Ecto neural progenitor cell (in vitro differentiated cells): ENCODE measurements at places on chromosomes 1 and 21.
A peak's percentile ranks its signal among the peaks of the same experiment; 100 is the strongest.

DNA sequence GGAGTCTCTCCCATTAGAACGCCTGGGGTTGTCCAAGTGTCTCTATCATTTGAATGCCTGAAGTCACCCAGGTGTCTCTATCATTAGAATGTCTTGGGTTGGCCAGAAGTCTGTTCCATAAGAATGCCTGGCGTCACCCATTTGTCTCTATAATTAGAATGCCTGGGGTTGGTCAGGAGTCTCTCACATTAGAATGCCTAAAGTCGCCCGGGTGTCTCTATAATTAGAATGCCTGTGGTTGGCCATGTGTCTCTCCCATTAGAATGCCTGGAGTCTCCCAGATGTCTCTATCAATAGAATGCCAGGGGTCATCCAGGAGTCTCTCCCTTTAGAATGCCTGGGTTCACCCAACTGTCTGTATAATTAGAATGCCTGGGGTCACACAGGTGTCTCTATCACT is 54.5 kb downstream of the RNF187 start:
- no peak for DNase-seq

GRCh38 chr1:86687595-86687994 is 16.8 kb upstream of the SH3GLB1 start:
- DNase-seq = no peak

DNA sequence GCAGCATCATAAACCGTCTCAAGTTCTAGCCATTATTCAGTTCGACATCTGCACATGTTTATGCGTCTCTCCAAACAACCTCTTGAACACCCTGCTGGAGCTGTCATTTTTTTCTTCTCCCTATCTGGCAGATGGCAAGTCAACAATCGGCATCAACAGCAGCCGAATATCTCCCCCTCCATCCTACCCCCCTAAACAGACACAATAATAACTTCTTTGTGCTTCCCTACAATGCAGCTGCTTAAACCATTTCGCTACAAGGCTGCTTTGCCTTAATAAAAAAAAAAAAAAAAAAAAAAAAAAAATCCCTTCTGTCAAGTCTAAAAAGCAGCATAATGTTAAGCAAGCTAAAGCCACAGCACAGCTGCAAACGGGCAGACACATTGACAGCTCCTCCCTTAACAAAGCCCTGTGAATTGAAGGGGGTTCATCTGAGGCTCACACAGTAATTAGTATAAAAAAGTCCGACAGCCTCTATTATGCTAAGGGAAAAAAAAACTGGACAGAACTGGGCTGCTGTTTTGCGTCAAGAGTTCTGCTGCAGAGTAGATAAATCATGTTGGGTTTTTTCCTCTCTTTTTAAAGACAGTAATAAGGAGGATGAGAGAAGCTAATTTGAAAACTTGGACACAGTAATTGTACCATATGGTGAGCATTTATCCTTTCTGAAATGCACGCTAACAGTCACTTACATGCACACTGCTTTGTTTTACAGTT is 136.4 kb downstream of the AKT3 start:
- no peak for DNase-seq

- peak; percentile 61 for DNase-seq
These were observed 144.4 kb upstream of the ETS2 start for GRCh38 chr21:38661197-38661871.

DNA sequence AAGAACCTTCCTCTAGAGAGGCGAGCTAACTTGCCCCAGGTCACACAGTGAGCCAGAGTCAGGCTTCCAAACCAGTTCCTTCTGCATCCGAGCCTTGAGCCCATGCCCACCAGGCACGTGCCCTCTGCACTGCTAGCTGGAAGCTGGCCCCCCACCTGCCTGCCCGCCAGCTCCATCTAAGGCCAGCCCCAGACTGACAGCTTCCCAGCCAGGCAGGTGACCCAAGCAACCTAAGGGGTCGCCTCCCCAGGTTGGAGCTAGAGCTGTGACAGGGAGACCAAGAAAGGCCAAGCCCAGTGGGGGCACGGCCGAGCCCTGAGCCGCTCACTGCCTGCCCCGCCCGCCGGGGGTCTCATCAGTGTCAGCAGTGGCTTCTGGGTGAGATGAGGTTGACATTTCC is 19.9 kb upstream of the C1QA start:
- no peak for DNase-seq

GRCh38 chr21:45405271-45405818 is 380 bp downstream of the COL18A1 start:
- no peak for DNase-seq

DNA sequence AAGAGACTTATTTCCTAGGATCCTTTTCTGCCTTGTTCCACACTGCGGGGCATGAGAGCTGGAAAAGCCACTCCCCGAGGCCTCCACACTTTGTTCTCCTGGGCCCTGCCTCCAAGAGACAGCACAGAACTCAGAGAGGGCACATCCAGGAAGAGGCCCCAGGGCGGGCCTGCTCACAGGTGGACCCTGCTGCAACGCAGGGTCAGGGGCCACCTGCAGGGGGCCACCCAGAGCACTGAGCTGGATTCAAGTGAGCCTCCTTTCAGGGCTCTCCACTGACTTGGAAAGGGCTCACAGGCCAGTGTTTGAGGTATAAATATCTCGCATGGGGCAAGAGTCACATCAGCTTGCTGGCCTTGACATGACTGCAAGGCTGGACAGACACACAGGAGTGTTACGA is 4.8 kb downstream of the RGS16 start:
- DNase-seq = peak; percentile 67

DNA sequence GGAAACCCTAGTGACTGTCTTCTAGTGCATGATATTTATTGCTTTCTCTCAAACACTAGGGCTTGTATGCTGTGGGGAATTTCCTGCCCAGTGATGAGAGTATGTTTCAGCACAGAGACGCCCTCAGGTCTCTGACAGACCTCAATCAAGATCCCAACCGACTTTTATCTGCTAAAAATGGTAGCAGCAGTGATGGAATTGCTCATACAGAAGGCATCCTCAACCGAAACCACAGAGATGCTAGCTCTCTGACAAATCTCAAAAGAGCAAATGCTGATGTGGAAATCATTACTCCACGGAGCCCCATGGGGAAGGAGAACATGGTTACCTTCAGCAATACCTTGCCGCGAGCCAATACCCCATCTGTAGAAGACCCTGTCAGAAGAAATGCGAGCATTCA is 41.3 kb downstream of the PLPPR4 start:
- DNase-seq = no peak

GRCh38 chr1:209196140-209196539 is 387.4 kb upstream of the CAMK1G start:
- no peak for DNase-seq

- no peak for DNase-seq
These were observed 178.2 kb upstream of the CAMK1G start for GRCh38 chr1:209405183-209405814.

- DNase-seq = peak; percentile 39
These were observed 21.7 kb downstream of the LHX4 start for GRCh38 chr1:180251526-180252305.

DNA sequence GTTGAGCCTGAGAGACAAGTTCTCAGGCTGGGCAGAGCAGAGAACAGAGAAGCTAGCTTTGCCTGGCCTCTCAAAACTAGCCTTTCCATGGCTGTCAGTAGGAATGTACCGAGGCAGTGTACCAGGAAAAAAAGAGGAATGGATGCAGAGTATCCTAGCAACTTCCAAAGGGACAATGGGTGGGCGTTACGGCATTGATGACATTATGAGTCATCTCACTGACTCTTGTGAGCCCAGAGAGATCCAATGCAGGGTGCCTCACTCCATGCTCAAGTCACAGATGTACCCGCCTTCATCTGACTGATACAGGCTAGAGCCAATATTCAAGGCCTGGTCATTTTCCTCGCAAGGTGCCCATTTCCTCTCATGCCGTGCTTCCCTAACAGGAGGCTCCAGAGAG is 51.4 kb upstream of the C8B start:
- DNase-seq = no peak

GRCh38 chr1:33317946-33318345 is 3.0 kb downstream of the A3GALT2 start:
- no peak for DNase-seq

- DNase-seq = no peak
These were observed 172.9 kb downstream of the DISC1 start for GRCh38 chr1:231799363-231799986.

DNA sequence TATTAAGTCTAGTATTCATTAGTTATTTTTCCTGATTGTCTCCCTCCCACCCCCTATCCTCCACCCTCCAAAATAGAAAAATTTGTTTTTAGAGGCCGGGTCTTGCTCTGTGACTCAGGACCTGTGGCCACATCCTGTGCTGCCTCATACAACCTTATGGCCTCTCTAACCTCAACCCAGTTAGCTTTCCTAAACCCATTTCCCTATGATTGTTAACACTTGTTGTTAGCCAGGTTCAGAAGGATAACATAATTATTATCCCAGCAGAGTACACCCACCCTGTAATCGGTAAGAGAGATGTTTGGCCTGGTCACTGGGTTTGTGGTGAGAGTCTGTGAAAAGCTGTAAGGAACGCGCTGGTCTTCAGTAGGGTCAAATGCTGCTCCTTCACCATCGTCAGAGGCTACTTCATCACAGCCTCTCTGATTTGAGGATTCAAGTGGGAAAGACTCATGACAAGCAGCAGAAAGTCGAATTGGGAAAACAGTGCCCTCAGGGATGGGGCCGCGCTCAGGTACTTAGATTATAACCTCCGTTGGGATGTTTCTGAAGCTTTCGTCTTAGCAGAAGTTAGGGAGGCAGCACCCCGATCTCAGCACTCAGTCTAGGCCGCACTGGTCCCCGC is 35.9 kb upstream of the HMGN1 start:
- no peak for DNase-seq

- peak; percentile 80 for DNase-seq
These were observed 477.6 kb downstream of the NPHP4 start for GRCh38 chr1:5514527-5515183.

DNA sequence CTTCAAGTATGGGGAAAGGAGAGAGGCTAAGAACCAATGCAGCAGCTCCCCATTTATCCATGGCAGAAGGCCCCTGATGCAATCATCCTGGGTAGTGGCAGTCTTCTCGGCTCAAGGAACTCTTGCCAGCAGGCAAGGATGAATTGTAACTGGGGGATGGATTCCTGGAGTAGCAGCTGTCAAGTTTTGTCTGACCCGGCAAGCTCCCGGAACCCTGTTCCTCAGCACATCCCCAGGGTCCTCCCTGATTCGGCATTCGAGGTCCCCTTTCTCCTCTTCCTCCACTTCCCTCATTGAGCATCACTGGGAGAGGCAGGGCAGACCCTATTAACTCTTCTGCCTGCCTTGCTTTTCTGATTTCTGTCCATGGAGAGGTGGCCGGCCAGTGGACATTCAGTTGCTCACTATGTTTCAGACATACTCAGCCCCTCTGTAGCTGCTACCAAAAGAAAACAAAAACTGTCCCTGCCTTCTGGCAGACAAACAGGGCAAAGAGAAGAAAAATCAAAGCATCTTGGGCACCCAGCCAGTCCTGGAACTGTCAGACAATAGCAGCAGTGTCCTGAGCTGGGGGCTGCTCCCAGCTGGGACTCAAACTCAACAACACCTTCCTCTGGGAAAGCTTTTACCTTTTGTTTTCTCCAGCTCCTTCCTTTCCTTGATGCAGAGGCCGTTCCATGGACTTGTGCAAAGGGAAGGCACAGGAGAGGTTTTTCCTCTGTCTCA is 5.6 kb upstream of the PTCH2 start:
- no peak for DNase-seq

GRCh38 chr1:2275796-2276536 is 47.8 kb downstream of the SKI start:
- no peak for DNase-seq

DNA sequence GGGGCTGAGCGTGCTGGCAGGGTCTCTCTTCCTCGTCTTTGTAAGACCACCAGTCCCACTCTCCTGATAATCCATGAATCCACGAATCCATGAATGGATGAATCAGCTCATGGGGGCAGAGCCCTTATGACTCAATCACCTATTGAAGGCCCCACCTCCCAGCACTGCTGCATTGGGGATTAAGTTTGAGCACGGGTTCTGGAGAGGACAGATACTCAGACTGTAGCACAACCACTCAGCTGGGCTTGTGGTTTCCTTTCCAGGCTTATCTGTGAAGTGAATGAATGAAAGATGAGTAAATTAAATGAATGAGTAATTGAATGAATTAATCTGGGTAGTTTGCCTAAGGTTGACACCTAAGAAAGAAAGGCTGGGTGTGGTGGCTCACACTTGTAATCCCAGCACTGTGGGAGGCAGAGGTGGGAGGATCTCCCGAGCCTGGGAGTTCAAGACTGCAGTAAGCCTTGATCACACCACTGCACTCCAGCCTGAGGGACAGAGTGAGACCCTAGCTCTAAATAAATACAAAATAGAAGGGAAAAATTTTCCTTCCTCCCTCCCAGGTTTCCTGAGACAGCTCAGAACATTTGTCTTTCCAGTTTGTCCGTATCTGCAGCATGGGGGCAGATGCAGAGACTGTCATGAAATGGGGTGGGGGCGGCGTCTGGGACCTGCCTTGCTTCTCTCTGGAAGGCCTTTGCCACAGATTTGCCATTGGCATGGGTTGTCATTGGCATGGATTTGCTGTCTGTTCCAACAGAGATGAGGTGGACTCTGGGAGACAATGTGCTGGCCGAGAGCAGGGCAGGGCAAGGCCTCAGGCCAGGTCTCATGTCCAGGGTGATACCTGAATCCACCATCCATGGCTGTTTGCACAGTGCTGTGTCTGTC is 187.7 kb upstream of the C1orf174 start:
- no peak for DNase-seq

GRCh38 chr1:156689035-156689952 is 12.1 kb upstream of the NES start:
- peak; percentile 93 for DNase-seq

DNA sequence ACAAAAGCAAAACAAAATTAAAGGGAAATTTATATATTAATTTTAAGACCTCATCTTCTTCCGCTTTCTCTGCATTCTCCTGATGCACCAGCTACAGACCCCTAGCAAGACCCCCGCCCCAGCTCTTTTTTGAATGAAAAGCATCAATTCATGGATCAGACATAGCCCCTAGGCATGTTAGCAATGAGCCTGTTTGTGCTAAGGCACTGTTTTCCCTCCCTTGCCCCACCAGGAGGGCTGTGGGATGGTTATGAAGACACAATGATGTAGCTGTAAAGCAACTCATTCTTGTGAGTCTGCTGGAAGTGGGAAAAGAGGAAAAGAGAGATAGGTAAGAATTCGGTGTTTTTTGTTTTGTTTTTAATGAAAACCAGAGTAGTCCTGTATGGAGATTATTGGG is 88.5 kb upstream of the ZBTB18 start:
- peak; percentile 32 for DNase-seq

DNA sequence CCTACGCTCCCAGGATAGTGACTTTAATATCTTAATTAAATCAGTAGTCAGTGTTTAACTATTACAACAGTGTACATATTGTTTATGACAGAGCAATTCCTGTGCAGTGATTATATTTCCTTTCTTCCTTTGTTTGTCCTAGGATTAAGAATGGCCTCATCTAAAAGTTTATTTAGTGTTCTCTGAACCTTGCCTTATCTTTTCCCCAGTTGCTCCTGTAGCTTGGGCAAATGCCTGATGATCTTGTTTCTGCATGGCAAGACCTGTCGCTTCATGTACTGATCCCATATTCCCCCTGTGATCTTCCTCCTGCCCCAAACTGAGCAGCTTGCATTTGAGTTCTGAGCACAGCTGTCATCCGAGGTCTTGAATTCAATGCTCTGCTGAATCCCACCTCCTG is 69.1 kb upstream of the STUM start:
- no peak for DNase-seq

- peak; percentile 54 for DNase-seq
These were observed 384.9 kb downstream of the HLX start for GRCh38 chr1:221263831-221264767.
